Left lung (tissue), 14 donors: ENCODE measurements at places on chromosomes 3 and 15. TPM values are rescaled to one million over a fixed set of nuclear protein-coding genes. Genes with fewer than 3 reads are reported as not detected.
A peak's percentile ranks its signal among the peaks of the same experiment; 100 is the strongest.

- no peak for DNase-seq
Observed at GRCh38 chr3:172549144-172549543, 25.9 kb upstream of the TNFSF10 start.

GRCh38 chr3:53259427-53260259 lies 3.8 kb upstream of the TKT start:
- no peak for DNase-seq

DNA sequence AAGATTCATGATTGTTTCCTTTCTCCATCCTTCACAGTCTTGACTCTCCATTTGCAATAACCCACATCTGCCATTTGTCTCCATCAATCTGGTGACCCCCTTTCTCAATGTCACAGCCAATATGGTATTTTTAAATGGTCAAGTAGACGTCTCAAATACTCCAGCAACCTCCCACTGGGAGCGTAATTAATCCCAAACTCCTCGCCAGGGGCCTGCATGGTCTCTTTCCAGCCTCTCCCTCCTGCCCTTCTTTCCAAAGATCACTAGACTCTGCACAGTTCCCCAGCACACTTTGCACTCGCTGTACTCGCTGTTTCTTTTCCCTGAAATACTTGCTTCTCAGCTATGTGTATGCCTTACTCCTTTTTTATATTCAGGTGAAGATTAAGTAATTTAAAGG lies 115.3 kb downstream of the PLCH1 start:
- no peak for DNase-seq

DNA sequence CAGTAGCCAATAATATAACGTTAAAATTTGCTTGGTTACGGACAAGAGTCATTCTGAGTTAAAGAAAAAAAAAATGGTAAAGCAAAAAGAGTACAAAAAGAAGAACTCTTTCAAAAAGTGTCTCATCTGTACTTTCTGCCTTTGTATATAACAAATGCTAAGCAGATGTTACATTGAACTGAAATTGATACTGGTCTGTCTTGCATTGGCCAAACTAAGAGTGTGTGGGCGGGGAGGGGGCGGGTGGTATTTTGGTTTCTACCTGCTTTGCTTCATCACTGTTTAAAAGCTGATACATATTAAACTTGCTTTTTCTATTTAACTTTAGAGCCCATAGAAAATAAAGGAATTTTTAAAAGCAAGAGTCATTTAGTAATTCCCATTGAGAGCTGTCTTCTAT lies 215.0 kb upstream of the THBS1 start:
- no peak for DNase-seq

- DNase-seq: no peak
Observed at GRCh38 chr15:34336231-34336990, 1.2 kb downstream of the SLC12A6 start.

- no peak for DNase-seq
Observed at GRCh38 chr3:180571831-180572598, 29.9 kb upstream of the TTC14 start.

DNA sequence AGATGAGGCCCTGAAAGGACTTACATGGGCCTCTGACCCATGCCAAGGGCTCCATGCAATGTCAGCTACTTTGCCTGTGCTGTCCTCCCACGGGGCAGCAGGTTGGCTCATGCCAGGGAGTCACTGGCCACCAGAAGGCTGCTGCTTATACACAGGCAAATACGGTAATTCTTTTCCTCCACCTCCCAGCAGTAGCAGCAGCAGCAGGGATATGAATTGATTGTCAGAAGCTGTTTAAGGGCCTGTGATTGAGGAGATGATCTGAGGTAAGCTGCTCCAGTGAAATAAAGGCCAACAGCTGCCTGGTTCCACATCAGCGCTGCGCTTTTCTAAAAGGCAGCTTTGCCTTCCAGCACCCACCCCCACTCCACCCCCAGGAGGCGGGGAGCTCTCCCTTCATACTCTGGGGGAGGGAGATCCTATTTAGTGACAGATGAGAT lies 250.5 kb downstream of the SHQ1 start:
- no peak for DNase-seq

GRCh38 chr3:159146392-159146791 lies 344.5 kb downstream of the MFSD1 start:
- DNase-seq: no peak

DNA sequence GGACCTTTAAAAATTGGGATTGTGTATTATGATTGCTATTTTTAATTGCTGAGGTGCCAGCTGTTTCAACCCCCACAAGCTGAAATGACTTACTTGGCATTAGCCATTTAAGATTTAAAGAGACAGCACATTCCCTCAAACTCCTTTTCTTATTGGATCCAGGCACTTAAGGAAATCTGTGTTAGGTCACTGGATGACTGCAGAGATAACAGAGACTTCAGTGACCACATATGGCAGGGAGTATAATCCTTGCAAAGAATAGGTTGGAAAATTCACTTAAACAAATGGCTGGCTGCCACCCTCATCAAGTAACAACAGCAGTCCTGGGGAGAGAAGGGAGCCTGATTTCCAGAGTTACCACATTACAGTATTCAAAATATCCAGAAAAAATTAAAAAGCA lies 66.6 kb downstream of the SLMAP start:
- DNase-seq: no peak

- DNase-seq: no peak
Observed at GRCh38 chr3:16279010-16279801, 14.2 kb downstream of the OXNAD1 start.

- DNase-seq: peak; percentile 54
Observed at GRCh38 chr3:11810276-11810675, 36.4 kb downstream of the TAMM41 start.

- DNase-seq: no peak
Observed at GRCh38 chr15:41774882-41775417, 666 bp downstream of the MAPKBP1 start.

DNA sequence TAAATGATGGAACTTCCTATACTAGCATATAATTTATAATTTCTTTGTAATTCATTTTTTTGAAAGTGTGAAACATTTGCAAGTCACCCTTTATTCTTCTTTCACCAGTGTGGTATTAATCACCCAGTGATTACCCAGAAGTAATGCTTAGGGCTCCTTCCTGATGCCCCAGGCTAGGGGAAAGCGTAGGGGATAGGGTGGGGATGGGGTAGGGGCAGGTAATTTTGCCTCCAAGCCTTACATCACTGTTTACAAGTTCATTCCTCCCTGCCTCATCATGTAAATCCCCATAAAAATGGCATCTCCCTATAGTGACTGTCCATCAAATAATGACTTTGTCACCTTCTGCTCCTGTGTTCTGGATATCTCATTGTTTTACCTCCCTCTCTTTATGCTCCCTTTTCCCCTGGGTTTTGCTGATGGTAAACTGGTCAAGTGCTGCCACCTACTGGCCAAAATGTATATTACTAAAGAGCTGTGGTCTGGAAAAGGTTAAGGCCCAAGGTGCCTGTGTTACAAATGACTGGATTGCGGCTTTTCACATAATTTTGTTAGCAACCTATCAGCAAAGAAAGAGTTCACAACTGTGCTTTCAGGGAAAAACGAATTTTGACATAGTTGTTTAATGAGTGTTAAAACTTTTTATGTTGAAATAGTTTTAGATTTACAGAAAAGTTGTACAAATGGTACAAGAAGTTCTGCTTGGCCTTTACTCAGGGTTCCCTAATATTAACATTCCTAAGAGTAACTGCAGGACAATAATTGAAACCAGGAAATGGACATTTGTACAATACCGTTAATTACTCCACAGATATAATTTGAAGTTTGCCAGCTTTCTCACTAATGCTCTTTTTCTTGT lies 54.7 kb downstream of the ONECUT1 start:
- DNase-seq: no peak

GRCh38 chr3:73141525-73141924 lies 80.1 kb downstream of the EBLN2 start:
- no peak for DNase-seq

DNA sequence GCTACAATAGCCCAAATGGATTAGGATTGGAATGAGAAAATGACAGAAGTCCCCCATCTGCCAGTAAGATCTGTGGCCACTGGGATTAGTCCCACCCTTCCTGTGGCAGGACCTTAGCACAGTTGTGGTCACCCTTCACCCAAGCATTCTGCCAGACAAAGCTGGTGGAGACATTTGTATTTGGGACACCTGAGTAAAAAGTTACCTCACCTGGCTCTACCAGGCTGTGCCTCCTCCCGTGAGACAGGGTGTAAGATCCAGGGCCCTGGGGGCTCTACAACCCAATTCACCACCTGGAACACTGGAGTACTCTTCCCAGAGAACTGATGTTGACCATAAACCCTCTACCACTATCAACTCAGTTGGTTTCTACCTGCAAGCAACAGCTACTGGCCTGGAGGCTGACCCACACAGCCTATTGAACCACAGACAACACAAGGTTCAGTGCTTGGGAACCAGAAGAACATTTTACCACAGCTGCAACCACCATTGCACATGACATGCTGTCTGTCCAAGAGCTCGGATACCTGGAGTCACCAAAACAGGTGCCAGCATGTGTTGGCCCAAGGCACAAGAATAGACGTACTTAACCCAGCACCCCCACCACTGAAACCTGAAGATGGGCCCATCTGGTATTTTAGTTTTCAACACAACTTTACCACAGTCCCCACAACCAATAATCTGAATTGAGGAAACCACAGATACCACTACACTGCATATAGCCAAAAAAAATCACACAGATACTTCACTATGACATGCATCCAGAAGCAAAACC lies 1686.7 kb downstream of the SI start:
- no peak for DNase-seq

DNA sequence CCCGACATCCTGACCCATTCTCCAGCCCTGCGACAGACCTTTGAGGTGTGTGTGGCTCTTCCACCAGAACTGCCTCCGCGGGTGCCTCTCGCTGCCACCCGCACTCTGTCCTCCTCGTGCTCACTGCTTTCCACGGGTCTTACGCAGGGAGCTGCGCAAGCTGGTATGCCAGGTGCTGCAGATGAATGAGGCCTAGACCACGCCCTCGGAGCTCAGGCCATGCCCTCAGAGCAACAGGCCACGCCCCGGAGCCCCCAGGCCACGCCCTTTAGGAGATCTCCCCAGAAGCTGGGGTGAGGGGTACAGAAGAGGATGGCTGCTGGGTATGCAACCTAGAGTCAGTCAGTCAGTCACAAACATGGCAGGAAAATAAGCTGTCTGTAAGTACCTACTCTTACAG lies 300.3 kb downstream of the GABRG3 start:
- DNase-seq: no peak

Gene TMEM212
- polyA plus RNA-seq: 0.50 TPM

Gene FRMD5
- polyA plus RNA-seq: 1.6 TPM

Gene CSPG4
- 20.8 TPM for polyA plus RNA-seq

Gene CA12
- 7.2 TPM for polyA plus RNA-seq

Gene NPAP1
- polyA plus RNA-seq: 0.69 TPM

Gene ADAMTS17
- polyA plus RNA-seq: 3.9 TPM
